ENCODE measurements at places on chromosomes 5 and 9. TPM values are rescaled to one million over a fixed set of nuclear protein-coding genes. Genes with fewer than 3 reads are reported as not detected.
A peak's percentile ranks its signal among the peaks of the same experiment; 100 is the strongest.

The ICE1 gene
- 11.1 TPM for polyA plus RNA-seq

The ZBTB26 gene
- 7.0 TPM for polyA plus RNA-seq

DNA sequence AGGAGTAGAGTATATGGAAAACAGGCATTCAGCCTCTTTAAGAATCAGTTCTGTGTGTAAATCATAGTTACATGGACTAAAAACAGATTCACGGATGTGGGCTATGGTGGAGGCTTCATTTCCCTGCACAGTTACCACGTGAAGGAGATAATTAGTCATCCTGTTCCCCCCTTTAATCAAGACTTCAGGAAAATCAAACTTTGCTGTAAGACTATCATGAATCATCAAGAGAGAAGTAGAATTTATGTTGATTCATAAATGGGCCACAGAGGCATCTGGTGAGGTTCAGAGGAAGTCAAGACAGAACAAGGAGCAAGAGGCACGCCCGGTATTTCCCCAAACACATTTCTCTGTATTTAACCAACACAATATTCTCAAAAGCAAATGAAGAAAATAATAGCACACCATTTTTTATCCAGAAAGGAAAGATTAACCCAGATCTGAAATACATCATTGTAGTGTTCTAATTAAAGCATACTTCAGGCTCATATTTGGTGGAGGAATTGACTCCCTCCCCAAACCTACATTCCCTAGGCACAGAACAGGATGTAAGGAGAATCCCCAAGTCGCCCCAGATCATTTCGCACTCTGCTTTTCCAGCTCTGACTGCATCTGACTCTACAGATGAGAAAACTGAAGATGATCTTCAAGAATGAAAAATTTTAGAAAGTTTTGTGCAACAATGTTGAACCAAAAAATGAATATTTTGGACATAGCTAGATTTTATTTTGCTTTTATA, 175.8 kb upstream of the GAS1 start:
- DNase-seq, result no peak

- no peak for DNase-seq
These were observed 38.7 kb downstream of the SCAMP1 start for GRCh38 chr5:78399116-78399515.

DNA sequence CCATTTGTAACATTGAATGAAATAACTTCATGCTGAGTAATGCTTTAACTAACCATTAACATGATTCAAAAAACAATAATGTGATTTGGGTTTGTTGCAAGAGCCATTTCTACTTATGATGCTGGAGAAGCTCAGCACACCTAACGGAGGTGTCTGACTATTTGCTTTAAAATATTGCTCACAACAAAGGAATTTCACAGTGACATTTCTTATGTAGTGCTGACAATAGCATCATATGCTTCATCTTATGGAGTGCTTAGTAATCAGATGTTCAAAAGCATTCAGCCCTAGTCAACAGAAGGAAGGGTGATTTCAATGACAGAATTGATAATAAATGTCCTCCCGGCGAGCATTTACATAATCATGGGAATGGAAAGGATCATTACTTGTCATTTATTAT, 1003.3 kb upstream of the COX7C start:
- DNase-seq, result no peak

The MCC gene
- 5.1 TPM for polyA plus RNA-seq

The KIF27 gene
- polyA plus RNA-seq, result 2.9 TPM

- peak; percentile 22 for DNase-seq
These were observed 185.9 kb downstream of the ERCC6L2 start for GRCh38 chr9:96061293-96061987.

- no peak for DNase-seq
These were observed 125.1 kb downstream of the LIFR start for GRCh38 chr5:38431242-38431853.

DNA sequence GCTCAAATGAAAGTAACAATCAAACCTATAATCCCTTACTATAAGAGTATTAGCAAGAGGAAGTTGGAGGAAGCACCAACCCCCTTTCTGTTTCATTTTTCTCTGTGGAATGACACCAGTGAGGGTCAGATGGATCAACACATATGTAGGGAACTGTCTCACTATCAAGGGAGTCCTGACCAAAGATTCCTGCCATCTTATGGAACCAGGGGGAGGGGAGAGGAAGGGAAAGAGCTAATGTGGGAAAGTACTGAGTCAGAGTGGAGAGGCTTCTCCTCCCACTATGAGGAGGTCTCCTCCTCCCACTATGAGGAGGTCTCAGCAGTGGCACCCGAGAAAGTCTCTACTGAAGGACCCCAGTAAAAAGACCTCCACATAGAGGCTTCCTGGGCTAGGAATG, 73.3 kb upstream of the PCSK1 start:
- no peak for DNase-seq

The DIPK1B gene
- polyA plus RNA-seq, result 6.8 TPM

The ELOVL7 gene
- polyA plus RNA-seq, result 5.4 TPM

GRCh38 chr9:7910426-7911020, 110.9 kb upstream of the DMAC1 start:
- peak; percentile 61 for DNase-seq

The SPEF2 gene
- 8.6 TPM for polyA plus RNA-seq

The GABBR2 gene
- polyA plus RNA-seq, result 0.14 TPM

The TENT4A gene
- 18.7 TPM for polyA plus RNA-seq

- no peak for DNase-seq
These were observed 298.5 kb upstream of the KIF2A start for GRCh38 chr5:62007457-62007856.

GRCh38 chr9:21789541-21790037, 12.8 kb upstream of the MTAP start:
- DNase-seq, result peak; percentile 67

GRCh38 chr5:65926893-65927292, 518 bp downstream of the ERBIN start:
- no peak for DNase-seq

- no peak for DNase-seq
These were observed 28.0 kb upstream of the SLC28A3 start for GRCh38 chr9:84368601-84369000.

DNA sequence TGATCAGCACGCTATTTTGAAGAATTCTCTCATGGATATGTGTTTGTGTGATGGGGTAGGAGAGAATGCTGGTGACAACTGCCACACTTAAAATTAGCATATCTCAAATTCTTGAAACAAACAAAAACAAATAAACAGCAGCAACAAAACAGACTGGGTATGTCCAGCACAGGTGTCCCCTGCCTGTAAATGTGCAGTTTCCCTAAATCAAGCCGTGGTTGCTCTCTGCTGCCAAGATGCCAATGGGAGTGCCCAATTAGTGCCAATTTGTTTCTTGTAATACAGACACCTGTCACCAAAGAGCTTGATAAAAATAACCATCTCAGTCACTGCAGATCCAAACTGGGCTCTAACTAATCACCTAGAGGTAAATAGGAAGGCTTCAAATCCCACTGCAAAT, 144.2 kb upstream of the SMARCA2 start:
- no peak for DNase-seq

DNA sequence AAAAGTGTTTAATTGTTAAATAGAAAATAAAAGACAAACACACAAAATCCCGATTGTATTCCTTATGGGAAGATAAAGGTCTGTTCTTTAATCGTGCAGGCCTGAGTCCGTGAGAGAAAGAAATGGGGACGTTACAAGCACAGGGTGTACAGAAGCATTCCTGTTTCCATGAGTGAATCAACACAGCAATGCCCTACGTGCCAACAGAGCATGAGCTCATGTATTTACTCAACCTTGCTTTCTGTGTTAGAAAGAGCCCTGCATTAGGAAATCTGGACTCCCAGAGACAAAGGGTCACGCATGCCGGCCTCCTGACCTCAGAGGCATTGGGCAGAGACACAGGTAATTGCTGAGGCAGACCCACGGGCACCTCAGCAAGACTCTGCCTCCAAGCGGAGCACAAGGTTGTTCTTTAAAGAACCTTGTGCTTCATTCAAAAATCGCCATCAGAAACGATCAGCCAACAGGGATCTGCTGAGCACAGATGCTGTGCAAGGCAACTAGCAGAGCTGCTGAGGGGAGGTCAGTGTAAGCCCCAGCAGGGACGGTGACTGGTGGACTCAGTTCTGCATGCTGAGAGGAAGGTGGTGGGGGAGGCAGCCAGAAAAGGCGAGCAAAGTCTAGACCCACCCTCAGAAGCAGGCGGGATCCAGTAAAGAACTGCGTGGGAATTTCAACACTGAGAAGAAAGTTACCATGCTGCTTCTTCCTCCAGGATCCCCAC, 101.0 kb downstream of the TLE1 start:
- DNase-seq, result no peak

The TRIM14 gene
- polyA plus RNA-seq, result 16.4 TPM
